ENCODE measurements at places on chromosomes 3 and 15.

- H3K27me3 ChIP-seq = no peaks in the 10 kb centered on the region
- H3K4me1 ChIP-seq = peaks cover 39% of the 10 kb centered on the region
- no peaks in the 10 kb centered on the region for H3K36me3 ChIP-seq
- DNase-seq = peak; percentile 66
- no peak overlapping the region for H3K4me3 ChIP-seq
Measured at GRCh38 chr3:56928379-56929068, 126.8 kb upstream of the ARHGEF3 start.

- no peaks in the 10 kb centered on the region for H3K27me3 ChIP-seq
- H3K4me1 ChIP-seq = no peaks in the 10 kb centered on the region
- no peak overlapping the region for H3K4me3 ChIP-seq
- no peaks in the 10 kb centered on the region for H3K36me3 ChIP-seq
- H3K27ac ChIP-seq = no peak overlapping the region
- no peak for DNase-seq
Measured at GRCh38 chr3:25831578-25831977, 41.7 kb downstream of the OXSM start.

GRCh38 chr3:66702126-66702525 lies 201.3 kb upstream of the LRIG1 start:
- no peak for DNase-seq
- no peaks in the 10 kb centered on the region for H3K27me3 ChIP-seq
- H3K27ac ChIP-seq = no peak overlapping the region
- no peak overlapping the region for H3K4me3 ChIP-seq
- H3K4me1 ChIP-seq = no peaks in the 10 kb centered on the region

DNA sequence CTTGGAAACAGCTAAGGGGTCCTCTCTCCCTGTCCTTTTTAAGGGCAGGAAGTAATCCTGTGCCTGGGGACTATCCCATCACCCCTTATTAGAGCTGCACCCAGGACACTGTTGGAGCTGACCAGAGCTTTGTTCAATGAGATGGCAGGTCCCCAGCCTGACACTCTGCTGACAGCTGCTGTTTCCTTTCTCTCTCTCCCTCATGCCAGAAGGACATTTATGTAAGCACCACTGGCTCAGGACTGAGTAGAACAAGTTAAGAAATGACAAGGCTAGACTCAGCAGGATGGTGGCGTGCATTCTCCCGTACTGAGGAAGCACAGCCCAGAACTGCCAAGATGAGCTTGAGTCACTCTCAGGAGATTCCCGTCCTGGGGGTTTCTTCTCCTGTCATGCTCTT lies 17.3 kb downstream of the GJD2 start:
- no peaks in the 10 kb centered on the region for H3K36me3 ChIP-seq
- H3K4me3 ChIP-seq = no peak overlapping the region
- no peaks in the 10 kb centered on the region for H3K27me3 ChIP-seq
- H3K4me1 ChIP-seq = no peaks in the 10 kb centered on the region
- H3K27ac ChIP-seq = no peak overlapping the region

GRCh38 chr3:189369636-189370035 lies 197.9 kb downstream of the TPRG1 start:
- H3K36me3 ChIP-seq = no peaks in the 10 kb centered on the region
- H3K4me1 ChIP-seq = no peaks in the 10 kb centered on the region
- H3K27ac ChIP-seq = no peak overlapping the region
- no peaks in the 10 kb centered on the region for H3K27me3 ChIP-seq
- H3K4me3 ChIP-seq = no peak overlapping the region
- DNase-seq = no peak

DNA sequence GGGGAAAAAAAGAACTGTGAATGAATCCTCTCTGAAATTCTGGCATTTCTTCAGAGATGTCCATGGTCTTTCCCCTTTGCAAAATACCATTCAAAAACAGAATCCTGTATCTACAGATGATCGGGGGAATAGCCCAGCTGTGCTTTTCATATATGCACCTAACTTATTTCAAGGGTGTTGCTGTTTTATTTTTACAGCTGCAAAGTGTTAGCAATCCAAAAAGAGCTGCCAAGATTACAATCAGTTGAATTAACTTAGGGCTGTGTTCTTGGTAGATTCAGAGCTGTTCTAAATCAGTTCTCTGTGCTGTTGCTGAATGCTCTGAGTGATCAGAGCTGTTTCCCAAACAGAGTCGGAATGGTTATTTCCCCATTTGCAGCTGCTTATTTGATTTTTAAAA lies 175.7 kb upstream of the SEMA6D start:
- H3K27me3 ChIP-seq = no peaks in the 10 kb centered on the region
- no peak overlapping the region for H3K4me3 ChIP-seq
- no peak for DNase-seq
- no peak overlapping the region for H3K27ac ChIP-seq
- H3K36me3 ChIP-seq = no peaks in the 10 kb centered on the region

DNA sequence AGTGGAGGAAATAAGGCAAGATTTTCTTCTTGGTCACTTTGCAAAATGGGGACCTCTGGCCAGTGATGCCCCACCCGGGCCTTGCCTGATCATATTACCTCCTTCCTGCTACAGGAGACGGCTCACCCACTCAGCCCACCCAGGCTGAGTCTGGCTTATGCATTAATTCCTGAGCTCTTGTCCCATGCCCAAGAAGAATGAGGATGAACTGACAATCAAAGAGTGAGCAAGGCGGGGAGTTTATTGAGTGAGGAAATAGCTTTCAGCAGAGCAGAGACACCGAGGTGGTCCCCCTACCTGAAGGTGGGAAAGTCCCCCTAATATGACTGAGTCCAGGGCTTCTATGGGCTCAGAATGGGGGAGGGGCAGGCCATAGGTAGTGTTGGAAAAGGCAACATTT lies 107.5 kb downstream of the EOMES start:
- no peak overlapping the region for H3K27ac ChIP-seq
- no peak overlapping the region for H3K4me3 ChIP-seq
- no peaks in the 10 kb centered on the region for H3K4me1 ChIP-seq
- no peaks in the 10 kb centered on the region for H3K36me3 ChIP-seq
- DNase-seq = no peak
- no peaks in the 10 kb centered on the region for H3K27me3 ChIP-seq

- no peaks in the 10 kb centered on the region for H3K27me3 ChIP-seq
- no peak overlapping the region for H3K4me3 ChIP-seq
- DNase-seq = no peak
- peaks cover 19% of the 10 kb centered on the region for H3K4me1 ChIP-seq
Measured at GRCh38 chr3:143832433-143832832, 15.8 kb downstream of the SLC9A9 start.

GRCh38 chr15:59996298-59997041 lies 7.6 kb upstream of the FOXB1 start:
- peaks cover 93% of the 10 kb centered on the region for H3K27me3 ChIP-seq
- H3K36me3 ChIP-seq = no peaks in the 10 kb centered on the region
- no peak overlapping the region for H3K27ac ChIP-seq
- DNase-seq = no peak
- no peak overlapping the region for H3K4me3 ChIP-seq

DNA sequence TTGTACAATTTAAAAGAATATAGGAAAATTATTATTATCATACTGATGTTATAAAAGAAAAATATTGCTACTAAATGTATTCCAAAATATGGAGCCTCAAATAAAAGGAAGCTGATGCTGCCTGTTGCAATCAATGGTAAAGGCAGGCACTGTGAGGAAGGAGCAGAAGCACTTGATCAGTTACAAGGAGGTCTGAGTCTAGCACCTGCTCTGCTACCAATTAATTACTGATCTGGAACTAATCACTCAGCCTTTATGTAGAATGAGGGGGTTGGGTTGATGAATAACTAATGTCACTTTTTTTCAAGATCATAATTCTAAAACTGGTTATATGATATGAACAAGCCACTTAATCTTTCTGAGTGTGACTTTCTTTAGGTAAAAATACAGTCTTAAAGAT lies 5.5 kb downstream of the ADGRG7 start:
- H3K4me3 ChIP-seq = no peak overlapping the region
- H3K27ac ChIP-seq = no peak overlapping the region
- H3K36me3 ChIP-seq = no peaks in the 10 kb centered on the region
- peaks cover 1% of the 10 kb centered on the region for H3K27me3 ChIP-seq
- DNase-seq = no peak
- H3K4me1 ChIP-seq = no peaks in the 10 kb centered on the region

DNA sequence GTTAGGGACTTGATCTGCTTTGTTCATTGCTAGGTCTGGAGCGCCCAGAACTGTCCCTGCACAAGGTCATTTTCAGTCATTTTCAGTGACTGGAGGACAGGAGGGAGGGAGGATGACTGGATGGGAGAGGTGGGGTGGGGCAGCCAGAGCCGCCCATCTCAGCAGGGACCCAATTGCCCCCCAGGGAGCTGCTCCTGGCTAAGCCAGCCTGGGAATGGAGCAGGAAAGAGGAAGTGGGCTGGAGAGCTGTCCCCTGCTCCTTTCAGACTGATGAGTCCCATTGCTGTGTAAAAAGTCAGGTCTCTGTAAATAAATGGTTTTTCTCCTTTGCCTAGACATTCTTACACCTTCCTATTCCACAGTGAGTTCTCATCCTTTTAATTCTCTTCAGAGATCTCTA lies 98.4 kb upstream of the RAD18 start:
- no peak overlapping the region for H3K27ac ChIP-seq
- no peaks in the 10 kb centered on the region for H3K4me1 ChIP-seq
- no peaks in the 10 kb centered on the region for H3K27me3 ChIP-seq
- H3K4me3 ChIP-seq = no peak overlapping the region
- DNase-seq = no peak

GRCh38 chr3:13484851-13485590 lies 4.9 kb downstream of the HDAC11 start:
- peak; percentile 96 for DNase-seq
- no peaks in the 10 kb centered on the region for H3K36me3 ChIP-seq
- no peak overlapping the region for H3K4me3 ChIP-seq
- peak overlapping the region; percentile 66 for H3K27ac ChIP-seq

DNA sequence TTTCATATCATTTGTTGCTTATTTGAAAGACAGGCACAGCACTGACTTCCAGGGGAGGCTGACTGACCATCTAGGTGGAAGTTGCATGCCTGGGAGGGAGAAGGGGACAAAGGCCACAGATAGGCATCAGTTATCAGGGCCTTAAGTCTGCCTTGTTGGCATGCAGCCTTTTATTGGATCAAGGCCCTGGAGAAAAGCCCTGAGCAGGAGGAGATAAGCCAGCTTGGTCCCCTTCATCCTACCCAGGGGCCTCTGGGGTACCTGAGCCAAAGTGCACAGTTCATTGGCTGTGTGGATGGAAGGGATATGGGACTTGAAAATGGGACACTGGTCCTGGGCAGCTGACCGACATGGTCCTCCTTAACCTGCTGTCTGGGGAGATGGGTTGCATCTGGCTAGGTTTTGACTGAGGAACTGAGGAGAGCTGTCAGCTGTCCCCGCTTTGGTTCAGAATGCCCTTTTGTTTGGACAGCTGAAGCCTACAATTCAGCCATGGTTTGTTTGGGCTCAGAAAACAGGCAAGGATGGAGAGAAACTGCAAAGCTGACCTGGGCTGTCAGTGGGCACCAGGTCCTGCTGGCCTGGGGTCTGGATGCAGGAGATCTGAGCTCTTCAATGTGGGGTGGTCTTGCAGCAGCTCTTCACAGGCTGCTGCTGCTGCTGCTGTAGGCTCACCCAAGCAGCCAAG lies 60.0 kb downstream of the FLNB start:
- no peaks in the 10 kb centered on the region for H3K27me3 ChIP-seq
- peaks cover 23% of the 10 kb centered on the region for H3K4me1 ChIP-seq
- H3K4me3 ChIP-seq = no peak overlapping the region
- H3K27ac ChIP-seq = no peak overlapping the region
- DNase-seq = no peak
- H3K36me3 ChIP-seq = no peaks in the 10 kb centered on the region

DNA sequence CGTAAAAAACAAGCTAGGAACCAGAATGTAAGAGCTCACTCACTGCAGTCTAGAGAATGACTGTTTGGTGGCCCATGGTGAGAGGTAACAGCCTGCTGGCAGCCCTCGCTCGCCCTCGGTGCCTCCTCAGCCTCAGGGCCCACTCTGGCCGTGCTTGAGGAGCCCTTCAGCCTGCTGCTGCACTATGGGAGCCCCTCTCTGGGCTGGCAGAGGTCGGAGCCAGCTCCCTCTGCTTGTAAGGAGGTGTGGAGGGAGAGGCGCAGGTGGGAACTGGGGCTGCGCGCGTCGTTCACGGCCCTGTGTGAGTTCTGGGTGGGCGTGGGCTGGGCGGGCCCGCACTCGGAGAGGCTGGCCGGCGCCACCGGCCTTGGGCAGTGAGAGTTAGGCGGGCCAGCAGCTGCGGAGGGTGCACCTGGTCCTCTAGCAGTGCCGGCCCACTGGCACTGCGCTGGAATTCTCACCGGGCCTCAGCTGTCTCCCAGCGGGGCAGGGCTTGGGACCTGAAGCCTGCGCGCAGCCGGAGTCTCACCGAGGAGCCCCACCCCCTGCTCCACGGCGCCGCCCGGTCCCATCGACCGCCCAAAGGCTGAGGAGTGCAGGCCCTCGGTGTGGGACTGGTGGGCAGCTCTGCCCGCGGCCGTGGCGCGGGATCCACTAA lies 420.6 kb downstream of the RBMS3 start:
- no peak for DNase-seq
- no peaks in the 10 kb centered on the region for H3K27me3 ChIP-seq
- H3K4me3 ChIP-seq = no peak overlapping the region
- H3K27ac ChIP-seq = no peak overlapping the region

DNA sequence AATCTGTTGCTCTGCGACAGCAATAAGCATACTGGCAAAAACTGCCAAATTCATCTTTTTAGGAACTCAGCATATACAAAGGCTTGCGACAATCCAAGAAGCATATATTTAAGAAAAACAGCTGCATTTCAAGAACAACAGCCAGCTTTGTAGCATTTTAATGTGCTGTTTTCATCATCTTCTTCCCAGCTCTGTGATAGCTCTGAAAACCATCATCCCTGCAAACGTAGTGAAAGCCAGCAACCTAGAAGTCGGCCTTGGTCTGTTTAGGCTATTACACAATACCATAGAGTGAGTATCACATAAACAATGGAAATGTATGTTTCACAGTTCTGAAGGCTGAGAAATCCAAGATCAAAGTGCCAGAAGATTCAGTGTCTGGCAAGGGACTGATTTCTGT lies 187.5 kb downstream of the NAALADL2 start:
- no peak for DNase-seq
- no peak overlapping the region for H3K4me3 ChIP-seq
- no peaks in the 10 kb centered on the region for H3K27me3 ChIP-seq
- no peaks in the 10 kb centered on the region for H3K36me3 ChIP-seq
- no peak overlapping the region for H3K27ac ChIP-seq

DNA sequence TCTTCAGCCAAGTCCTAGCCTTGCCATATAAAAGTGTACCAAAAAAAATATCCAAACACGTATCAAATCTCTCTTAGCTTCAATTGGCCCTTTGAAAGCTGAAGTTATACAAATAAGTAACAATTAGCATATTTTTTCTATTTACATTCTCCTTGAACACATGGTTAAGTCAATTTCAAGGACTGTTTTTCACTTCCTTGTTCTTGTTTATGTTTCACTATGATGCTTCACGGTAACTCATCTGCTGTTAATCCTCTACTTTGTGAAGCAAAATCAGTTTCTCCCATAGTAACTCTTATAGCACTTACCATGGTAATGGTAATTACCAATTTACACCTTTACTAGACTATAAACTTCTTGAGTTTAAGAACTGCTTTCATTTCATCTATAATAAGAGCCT lies 10.6 kb upstream of the SPRED1 start:
- DNase-seq = no peak
- H3K36me3 ChIP-seq = no peaks in the 10 kb centered on the region
- H3K27ac ChIP-seq = no peak overlapping the region
- no peak overlapping the region for H3K4me3 ChIP-seq
